A673 (cell line): ENCODE measurements at places on chromosomes 3 and 15. TPM values are rescaled to one million over a fixed set of nuclear protein-coding genes. Genes with fewer than 3 reads are reported as not detected.

DNA sequence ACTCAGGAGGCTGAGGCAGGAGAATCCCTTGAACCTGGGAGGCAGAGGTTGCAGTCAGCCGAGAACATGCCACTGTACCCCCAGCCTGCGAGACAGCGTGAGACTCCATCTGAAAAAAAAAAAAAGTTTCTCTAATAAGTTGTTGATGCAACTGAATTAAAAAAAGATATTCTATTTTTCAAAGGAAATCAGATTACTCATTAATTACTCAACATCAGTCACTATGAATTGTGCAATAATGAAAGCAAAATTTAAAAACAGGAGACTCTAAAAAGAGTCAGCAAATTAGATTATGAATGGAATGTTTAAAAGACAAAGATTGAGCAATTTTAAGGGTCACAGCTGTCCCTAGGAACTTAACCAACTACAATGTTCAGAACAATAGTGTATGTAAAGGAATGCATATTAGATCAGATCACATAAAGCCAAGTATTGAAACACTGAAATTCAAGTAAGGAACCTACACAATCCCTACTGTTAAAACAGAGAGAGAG is 60.2 kb upstream of the SLC4A7 start:
- no peak overlapping the region for H3K27ac ChIP-seq
- H3K36me3 ChIP-seq: no peaks in the 10 kb centered on the region
- no peak overlapping the region for H3K4me3 ChIP-seq
- peaks cover 3% of the 10 kb centered on the region for H3K27me3 ChIP-seq
- H3K4me1 ChIP-seq: peaks cover 10% of the 10 kb centered on the region
- DNase-seq: peak; percentile 65

GRCh38 chr3:111667621-111668239 is 72.6 kb upstream of the ZBED2 start:
- no peaks in the 10 kb centered on the region for H3K27me3 ChIP-seq
- H3K27ac ChIP-seq: no peak overlapping the region
- no peak for DNase-seq
- H3K4me1 ChIP-seq: no peaks in the 10 kb centered on the region
- H3K36me3 ChIP-seq: no peaks in the 10 kb centered on the region

DNA sequence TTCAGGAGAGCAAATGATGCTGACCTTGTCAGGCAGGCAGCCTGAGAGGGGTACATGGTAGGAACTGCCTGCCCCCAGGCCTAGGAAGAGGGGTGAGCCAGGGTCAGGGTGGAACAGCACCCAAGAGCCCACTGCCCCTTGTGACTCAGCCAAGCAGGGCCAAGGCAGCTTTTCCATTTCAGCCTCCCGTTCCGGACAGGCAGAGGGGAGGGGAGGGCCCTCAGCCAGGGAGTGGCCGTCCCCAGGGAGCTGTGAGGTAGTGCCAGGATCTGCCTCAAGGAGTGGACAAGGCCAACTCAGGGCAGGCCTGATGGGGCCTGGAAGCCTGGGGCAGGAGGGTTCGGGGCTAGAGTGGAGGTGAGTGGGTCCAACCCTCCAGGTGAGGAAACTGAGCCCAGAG is 5.1 kb upstream of the ANKRD63 start:
- no peak overlapping the region for H3K27ac ChIP-seq
- H3K27me3 ChIP-seq: no peaks in the 10 kb centered on the region
- no peak for DNase-seq
- no peaks in the 10 kb centered on the region for H3K36me3 ChIP-seq
- peaks cover 39% of the 10 kb centered on the region for H3K4me1 ChIP-seq

- no peaks in the 10 kb centered on the region for H3K36me3 ChIP-seq
- no peaks in the 10 kb centered on the region for H3K27me3 ChIP-seq
- no peak overlapping the region for H3K4me3 ChIP-seq
- no peak overlapping the region for H3K27ac ChIP-seq
- no peak for DNase-seq
Measured at GRCh38 chr15:78411061-78411460, 27.0 kb upstream of the IREB2 start.

- H3K4me3 ChIP-seq: no peak overlapping the region
- no peaks in the 10 kb centered on the region for H3K36me3 ChIP-seq
- DNase-seq: no peak
- no peaks in the 10 kb centered on the region for H3K27me3 ChIP-seq
Measured at GRCh38 chr3:162443376-162443775, 946.8 kb downstream of the OTOL1 start.

- H3K4me1 ChIP-seq: no peaks in the 10 kb centered on the region
- H3K36me3 ChIP-seq: no peaks in the 10 kb centered on the region
- no peak overlapping the region for H3K27ac ChIP-seq
- DNase-seq: no peak
- no peaks in the 10 kb centered on the region for H3K27me3 ChIP-seq
Measured at GRCh38 chr3:139676108-139676507, 1.7 kb downstream of the NMNAT3 start.

DNA sequence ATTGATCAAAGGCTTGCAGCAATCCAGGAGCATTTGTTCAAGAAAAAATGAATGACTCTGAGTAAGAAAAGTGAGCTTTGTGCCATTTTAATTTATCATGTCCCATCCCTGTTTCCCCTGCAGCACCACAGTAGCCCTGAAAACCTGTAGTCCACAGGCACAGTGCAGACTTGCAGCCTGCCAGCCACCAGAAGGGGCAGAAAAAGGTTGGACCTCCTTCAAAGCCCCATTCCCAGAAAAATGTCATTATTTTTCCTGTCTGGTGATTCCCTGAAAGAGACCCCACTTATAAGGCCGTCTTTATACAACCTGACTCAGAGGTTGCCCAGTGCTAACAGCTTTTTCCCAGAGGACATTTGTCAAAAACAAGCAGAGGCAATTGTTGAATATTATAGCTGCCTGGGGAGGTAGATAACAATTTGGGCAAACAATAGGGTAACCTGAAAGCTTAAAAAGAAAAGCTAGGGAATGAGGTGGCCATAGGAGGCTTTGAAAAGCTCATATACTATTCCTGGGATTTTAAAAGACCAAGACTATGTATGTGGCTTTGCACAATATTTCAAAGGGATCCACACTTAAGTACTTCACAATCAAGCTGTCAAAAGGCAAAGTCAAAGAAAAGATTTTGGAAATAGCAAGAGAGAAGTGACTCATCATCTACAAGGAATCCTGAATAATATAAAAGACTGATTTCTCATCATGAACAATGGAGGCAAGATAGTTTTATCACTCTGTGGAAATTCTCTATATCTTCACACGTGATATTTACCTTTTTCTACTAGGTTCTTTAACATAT is 136.8 kb upstream of the PLXNA1 start:
- H3K36me3 ChIP-seq: no peaks in the 10 kb centered on the region
- no peak overlapping the region for H3K27ac ChIP-seq

CHRM5 gene
- total RNA-seq: not detected in 2 replicates

CDCP1 gene
- 0.13 and 0.70 TPM in 2 replicates for total RNA-seq

SLC9C1 gene
- total RNA-seq: not detected in 2 replicates
